AG08395 (cell line): ENCODE measurements at places on chromosomes 3 and 15.

GRCh38 chr15:42602501-42602900 is 27.1 kb downstream of the STARD9 start:
- DNase-seq, result no peak

GRCh38 chr3:23829242-23829934 is 23.6 kb downstream of the UBE2E1 start:
- no peak for DNase-seq

- no peak for DNase-seq
These were observed 572.5 kb downstream of the SQOR start for GRCh38 chr15:46207341-46207740.

GRCh38 chr15:52653431-52653964 is 25.7 kb downstream of the ATOSA start:
- peak; percentile 60 for DNase-seq

DNA sequence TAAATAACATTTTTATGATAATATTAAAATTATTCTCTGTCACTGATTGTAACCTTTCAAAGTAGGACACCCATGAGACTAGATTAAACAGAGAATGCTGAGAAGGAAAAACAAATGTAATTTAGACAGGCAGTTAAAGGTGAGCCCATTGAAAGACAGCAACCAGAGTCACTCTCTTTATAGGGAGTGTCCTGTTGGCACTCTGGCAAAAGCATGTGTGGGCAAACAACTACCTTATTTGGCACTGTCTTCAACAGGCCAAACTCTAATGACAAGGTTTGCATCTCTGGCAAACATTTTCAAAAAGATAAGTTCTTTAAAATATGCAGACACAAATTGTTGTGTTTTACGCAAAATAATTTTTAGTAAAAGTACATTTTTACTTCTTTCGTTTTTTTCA is 29.8 kb downstream of the NFKBIZ start:
- no peak for DNase-seq

DNA sequence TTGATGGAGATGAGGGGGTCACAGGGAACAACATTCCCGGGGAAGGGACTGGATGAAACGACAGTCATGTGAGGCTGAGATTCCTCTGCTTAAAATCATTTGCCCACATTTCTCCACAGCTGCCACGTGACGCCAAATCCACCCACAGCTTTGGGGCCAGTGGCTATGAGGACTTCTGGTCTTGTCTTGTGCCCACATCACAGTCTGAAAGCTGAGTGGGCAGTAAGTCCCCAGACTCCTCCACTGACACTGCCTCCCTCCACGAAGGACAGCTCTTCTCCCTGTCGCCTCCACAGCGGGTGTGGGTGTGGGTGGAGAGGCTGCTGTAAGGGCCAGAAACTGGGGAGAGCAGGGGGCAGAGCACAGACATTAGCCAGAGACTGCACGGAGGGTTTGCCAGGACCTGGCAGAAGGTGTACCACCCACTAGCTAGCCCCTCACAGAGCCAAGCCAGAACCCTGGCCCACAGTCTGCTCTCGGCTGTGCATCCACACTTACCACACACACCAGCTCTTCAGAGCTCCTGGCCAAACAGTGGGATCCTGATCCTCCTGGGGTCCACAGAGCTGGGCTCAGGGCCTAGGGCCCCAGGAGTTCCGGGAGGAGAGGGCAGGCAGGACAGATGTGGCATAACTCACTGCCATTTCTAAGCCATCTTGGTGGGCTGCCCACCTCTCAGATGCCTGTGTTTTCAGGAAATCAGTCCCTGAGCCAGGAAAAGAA is 24.2 kb downstream of the RAB6B start:
- no peak for DNase-seq
